ENCODE measurements at places on chromosomes 16 and 17.

GRCh38 chr16:2532494-2533141 is 1.4 kb upstream of the CEMP1 start:
- DNase-seq = peak; percentile 63

- peak; percentile 17 for DNase-seq
Observed at GRCh38 chr17:67293251-67294203, 48.5 kb upstream of the HELZ start.

GRCh38 chr17:9181640-9182039 is 160.3 kb downstream of the NTN1 start:
- no peak for DNase-seq

GRCh38 chr17:65470783-65471182 is 90.7 kb downstream of the AXIN2 start:
- no peak for DNase-seq

GRCh38 chr16:88844419-88845036 is 12.2 kb downstream of the GALNS start:
- DNase-seq = no peak

DNA sequence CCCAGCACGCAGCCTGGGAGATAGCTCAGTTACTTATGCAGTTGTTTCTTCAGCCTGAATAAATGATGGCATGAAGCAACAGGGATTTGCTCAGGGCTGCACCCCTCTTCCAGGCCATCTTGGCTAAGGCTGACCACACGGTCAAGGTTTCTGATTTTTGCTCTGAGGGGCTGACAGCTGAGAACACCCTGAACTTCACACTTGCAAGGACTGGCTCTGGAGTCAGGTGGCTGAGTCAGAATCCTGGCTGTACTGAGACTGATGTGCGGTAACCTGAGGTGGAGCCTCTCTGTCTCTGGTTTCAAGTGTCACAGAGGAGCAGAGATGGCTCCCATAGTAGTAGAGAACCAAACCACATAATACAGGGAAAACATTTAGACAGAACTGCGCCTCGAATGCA is 4.8 kb downstream of the MTHFSD start:
- no peak for DNase-seq

GRCh38 chr17:35560703-35561102 is at the start of gene SLFN14:
TSS of gene SLFN14 (minus strand) at chr17:35560819. CDS start at chr17:35558062, 2,757 bp downstream.
- DNase-seq = no peak

DNA sequence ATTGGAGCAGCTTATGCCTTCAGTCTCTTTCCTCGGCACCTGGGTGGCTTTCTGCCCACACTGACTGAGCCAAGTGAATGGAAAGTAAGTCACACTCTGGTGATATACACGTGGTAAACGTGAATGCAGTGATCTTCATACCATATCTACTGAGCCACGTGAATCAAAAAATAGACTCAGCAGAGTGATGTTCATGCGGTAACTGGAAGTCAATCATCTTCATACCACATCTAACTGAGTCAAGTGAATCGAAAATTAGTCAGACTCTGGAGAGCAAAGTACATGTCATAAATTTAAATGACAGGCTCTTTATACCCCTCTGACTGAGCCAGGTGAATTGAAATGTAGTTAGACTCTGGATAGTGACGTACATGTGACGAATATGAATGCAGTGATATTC is 47.1 kb upstream of the ARL4D start:
- no peak for DNase-seq

DNA sequence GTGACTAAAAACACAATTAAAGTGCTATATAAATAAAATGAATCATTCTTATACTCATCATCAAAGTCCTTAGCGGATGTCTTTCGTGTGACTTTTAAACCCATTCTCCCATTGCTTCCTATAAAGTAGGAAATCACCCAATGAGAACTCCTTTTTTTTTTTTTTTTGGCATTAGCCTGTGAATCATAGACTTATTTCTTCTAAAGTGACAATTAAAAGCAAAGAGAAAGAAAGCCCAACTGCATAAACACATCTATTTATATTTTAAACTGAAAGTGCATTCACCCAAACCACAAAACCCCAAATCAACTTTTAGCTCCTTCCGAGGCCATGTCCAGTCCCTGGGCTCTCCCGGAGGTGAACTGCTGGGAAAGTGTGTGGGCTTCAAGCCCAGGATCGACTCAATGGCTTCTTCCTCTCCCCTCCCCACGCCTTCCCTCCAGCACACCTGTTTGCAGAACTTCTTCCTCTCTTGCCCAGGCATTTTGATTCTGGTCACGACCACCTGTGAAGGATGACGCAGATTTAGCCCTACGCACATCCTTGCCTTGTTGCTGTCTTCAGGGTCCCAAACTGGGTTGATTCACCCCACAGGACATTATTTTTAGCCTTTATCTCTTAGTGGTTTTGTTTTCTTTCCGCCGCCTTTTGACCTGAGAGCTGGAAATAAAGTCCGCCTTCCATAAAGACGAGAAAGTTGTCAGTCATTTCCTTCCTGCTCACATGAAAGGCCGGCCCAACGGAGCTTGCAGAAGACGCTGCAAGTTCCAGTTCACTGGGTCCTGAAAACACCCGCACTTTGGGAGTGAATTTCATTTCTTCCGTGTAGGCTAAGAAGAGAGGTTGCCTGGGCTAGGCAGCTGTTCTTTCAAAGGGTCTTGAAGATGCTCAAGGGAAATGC is 166.8 kb downstream of the MAP2K6 start:
- no peak for DNase-seq

DNA sequence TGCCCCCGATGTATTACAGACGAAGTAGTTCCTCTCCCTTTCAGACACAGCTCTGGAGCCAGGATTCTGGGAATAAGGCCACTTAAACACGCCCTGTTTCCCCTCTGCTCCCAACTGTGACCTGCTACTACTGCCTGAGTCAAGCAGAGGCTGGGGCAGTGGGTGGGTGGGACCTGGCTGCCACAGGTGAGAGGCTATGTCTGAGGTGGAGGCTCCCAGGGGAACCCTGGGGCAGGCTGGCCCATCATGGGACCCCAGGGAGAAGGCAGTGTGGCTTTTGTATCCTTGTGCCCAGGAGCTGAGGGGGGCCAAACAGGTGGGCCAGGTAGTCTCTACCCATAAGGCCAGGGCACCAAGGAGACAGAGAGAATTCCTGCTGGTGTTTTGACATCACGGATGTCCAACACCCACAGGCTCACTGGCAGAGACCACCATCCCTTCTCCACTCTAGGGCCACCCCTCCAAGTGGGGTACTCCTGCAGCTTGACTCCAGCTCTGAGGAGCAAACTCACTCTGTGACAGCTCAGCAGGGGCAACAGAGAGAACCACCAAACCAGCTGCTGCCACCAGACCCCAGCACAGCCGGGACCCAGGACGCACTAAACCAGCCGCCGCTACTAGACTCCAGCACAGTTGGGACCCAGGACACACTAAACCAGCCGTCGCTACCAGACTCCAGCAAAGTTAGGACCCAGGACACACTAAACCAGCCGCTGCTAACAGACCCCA is 105.3 kb upstream of the SMURF2 start:
- DNase-seq = no peak

GRCh38 chr16:2455081-2455845 is 4.6 kb upstream of the TEDC2 start:
- DNase-seq = no peak

DNA sequence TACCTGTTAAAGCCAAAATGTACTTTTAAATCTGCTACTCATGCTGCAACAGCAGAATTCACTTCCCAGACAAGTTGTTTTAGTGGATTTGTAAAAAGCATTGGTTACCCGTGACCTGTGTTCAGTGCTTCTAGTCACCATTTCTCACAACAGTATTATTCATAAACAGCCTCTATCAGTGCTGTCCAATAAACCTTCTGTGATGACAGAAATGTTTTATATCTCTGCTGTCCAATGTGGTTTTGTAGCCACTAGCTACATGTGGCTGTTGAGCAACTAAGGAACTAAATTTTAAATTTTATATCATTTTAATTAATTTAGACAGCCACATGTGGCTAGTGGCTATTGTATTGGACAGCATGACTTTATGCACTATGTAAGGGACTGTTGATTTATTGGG is 12.6 kb downstream of the MAP3K3 start:
- DNase-seq = no peak

DNA sequence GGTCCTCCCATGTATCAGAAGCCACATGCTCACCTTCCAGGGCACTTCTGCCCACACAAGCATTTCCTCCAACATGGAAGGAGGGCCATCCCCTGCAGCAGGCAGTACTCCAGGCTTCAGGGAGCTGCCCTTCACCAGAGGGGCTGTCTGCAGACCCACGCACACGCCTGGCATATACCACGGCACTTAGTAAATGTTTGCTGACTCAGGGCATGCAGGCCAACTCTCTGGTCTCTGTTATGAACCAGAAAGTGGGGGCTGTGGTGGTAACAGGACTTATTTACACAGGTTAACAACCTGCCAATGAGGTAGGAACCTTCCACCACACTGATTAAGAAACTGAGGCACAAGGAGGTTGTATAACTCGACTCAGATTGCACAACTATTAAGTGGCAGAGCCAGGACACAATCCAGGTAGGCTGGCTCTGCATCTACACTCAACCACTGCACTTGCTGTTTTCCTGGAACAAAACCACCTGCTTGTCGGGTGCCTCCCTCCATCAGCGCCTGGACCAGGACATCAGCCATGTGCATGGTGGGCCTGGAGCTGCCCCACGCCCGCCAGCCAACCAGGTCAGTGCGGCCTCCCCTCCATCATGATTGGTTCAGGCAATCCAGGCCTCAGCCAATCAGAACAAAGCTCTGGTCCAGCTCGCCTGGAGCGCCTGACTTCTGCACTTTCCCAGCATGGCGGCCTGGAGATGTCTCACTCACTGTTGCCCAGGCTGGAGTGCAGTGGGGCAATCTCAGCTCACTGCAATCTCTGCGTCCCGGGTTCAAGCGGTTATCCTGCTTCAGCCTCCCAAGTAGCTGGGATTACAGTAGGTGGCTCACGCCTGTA is 19.2 kb downstream of the ACTG1 start:
- DNase-seq = no peak

- DNase-seq = no peak
Observed at GRCh38 chr16:1065469-1066128, 6.9 kb upstream of the SSTR5 start.

- DNase-seq = no peak
Observed at GRCh38 chr17:74792586-74793105, 16.5 kb upstream of the NAT9 start.

DNA sequence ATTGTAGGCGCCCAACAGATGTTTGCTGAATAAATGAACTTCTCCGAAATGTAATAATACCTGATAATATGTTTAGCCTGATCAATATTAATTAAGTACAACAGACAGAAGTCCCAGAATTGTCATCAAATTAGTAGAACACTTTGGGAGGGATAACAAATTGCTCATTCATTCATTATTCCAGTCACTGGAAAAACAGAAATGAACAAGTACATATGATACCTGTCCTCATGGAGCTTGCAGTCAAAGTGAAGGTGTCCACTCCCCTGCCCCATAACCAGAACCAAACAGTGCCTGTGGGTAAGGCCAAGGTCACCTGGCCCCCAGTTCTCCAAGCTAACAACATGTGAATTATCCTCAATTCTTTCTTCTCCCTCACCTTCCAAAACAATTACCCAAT is 42.8 kb downstream of the MYO1D start:
- DNase-seq = no peak

DNA sequence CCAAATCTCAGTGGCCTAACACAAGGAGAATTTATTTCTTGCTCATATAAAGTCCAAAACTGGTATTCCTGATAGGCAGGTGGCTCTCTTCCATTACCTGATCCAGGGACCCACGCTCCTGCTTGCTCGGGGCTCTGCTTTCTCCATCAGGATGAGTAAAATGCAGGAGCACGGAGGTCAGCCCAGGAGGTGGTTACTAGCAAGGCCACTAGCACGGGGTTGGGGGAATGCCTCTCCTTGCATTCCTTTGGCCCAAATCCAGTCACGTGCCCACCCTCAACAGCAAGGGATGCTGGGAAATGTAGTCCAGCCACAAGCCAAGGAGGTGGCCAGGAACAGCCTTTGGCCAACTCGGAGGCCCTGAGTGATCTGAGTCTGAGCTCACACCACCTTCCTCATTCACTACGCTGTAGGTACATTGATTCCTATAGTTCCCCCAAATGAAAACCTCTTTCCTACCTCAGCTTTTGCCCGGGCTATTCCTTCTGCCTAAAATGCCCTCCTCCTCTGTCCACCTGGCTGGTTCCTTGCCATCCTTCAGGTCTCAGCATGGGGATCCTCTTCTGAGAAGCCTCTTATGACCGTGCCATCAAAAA is 38.3 kb upstream of the HAPSTR1 start:
- DNase-seq = no peak

DNA sequence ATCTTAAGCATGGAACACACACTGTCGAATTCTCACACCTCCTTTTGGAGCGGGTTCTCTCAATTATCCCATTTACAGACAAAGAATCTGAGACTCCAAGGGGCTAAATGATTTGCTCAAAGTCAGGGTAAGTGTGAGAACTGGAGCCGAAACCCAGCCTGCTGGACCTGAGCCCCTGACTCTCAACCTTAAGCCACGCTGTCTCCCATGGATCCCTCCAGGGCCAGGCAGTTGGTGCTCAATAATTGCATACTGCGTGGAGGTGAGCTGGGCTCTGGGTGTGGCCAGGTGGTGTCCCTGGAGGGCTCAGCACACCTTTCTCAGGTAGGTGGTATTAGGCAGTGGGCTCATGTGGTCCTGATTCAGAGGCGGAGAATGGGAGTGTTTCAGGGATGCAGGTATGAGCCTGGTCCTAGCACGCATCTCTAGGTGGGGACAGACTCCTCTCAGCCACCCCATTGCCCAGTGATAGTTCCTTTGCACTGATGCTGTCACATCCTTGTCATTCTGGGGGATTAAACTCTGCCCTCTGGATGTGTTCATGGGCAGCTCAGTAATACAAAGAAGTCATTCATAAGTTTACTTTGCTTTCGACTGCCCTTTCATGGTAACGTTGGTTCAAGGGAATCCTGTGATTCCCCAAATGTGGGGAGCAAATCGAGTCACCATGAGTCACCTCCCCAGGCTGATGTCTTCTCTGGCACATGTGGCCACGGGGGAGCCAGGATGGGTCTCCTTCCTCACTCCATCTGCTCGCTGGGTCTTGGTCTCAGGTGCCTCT is 399.5 kb upstream of the TNRC6C start:
- no peak for DNase-seq

DNA sequence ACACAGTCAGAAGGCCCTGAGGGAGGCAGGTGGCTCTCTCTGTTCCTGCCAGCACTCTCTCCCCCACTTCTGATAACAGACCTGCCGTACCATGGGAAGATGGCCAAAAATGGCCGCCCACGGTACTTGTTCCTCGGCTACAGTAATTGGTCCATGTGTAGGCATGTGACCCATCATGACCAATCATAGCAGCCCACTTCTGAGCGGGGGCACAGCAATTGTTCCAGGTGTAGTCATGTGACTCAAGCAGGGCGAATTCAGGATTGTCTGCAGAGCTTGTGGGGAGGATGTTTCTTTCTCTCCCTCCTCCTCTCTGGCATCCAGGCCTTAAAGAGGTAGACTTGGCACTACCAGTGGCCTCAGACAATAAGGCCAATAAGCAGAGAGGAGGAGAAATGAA is 250.4 kb downstream of the MRTFB start:
- no peak for DNase-seq

DNA sequence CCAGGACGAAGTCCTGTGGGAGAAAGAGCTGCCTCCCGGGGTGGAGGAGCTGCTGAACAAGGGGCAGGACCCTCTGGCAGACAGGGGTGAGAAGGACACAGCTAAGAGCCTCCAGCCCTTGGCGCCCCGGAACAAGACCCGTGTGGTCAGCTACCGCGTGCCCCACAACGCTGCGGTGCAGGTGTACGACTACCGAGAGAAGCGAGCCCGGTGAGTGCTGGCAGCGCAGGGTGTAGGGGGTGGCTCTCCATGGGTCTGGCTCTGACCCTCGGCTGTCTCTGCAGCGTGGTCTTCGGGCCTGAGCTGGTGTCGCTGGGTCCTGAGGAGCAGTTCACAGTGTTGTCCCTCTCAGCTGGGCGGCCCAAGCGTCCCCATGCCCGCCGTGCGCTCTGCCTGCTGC is 21.4 kb downstream of the MVP start:
- DNase-seq = no peak
